ENCODE measurements at places on chromosomes 16 and 17.

GRCh38 chr17:15470536-15470935 lies 3.1 kb upstream of the CDRT4 start:
- no peak for DNase-seq

- DNase-seq: no peak
Observed at GRCh38 chr16:85491798-85492294, 121.3 kb upstream of the GSE1 start.

- DNase-seq: no peak
Observed at GRCh38 chr17:334974-335481, 17.6 kb downstream of the RPH3AL start.

GRCh38 chr16:48075398-48075797 lies 80.4 kb downstream of the ABCC12 start:
- no peak for DNase-seq

DNA sequence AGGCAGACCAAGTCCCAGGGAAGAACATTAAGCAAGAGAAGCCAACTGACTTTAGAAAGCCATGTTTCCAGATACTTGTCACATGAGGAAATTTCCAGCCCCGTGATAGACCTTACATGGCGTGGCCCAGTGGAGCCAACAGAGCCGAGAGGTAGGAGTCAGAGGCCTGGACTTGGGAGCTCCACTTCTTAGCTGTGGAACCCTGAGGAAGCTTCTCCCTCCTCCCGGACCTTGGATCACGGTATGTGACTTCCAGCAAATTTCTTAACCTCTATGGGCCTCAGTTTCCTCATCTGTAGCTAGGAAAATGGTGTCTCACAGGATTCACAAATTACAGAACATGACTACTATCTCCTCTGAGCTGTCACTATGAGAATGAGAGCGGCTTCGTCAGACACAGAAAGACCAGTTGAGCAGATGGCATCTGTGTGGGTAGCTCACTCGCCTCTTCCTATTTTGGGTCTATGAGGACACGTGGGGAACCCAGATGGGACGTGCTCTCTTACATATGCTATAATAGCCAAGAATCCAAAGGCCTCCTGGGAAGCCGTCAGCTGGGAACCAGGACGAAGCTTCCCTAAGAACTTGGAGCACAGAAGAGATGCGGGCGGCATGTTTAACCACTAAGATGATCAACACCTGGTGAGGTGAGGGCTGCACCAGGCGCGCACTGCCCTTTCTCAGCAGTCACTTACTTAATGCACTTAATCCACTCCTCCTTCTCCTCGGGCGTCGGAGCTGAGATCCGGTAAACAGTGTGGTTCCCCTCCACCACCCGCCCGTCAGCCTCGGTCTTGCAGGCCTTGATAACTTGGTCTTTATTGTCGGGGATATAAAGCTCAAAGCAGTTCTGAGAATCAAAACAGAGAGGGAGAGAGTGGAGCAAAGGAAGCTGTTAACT lies 102.3 kb downstream of the CYTH1 start:
- DNase-seq: no peak
